CD4-positive, alpha-beta T cell treated with Interleukin-15 for 4 hours (primary cell): ENCODE measurements at places on chromosomes 16 and 17.

DNA sequence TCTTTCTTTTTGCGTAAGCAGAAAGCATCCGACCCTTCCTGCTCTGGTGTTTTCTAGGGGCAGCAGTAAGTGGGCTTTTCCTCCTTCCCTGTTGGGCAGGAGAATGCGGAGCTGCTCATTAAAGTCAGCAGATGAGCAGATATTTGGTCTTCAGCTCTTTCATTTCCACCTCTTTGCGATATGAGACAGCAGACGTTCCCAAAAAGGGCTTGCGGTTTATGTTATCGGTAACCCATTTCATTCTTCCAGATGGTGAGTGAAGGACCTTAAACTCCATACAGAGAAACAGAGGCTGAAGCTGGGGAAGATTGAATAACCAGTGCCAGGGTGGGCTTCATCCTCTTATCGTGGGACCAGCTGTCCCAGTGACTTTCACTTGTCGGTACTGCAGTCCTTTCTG, 40.7 kb downstream of the KSR1 start:
- no peak for DNase-seq

GRCh38 chr17:48378238-48378637, 51.8 kb downstream of the SKAP1 start:
- no peak for DNase-seq

DNA sequence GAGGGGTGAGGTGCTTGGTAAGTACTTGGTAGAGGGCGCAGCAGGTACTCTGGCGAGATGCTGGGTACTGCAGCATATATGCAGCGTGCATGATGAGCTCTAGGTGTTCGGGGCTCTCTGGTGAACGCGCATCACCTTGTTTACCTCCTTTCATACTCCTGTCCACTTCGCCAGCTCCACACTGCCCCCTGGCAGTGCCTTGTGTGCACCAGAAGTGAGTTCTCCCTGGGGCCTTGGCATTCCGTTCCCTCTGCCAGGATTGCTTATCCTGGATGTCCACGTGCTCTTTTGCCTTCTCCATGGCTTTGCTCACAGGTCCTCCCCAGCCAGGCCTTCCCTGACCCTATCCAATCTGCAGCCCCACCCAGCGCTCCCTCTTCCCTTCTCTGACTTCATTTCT, 154.2 kb downstream of the MRM1 start:
- peak; percentile 33 for DNase-seq

DNA sequence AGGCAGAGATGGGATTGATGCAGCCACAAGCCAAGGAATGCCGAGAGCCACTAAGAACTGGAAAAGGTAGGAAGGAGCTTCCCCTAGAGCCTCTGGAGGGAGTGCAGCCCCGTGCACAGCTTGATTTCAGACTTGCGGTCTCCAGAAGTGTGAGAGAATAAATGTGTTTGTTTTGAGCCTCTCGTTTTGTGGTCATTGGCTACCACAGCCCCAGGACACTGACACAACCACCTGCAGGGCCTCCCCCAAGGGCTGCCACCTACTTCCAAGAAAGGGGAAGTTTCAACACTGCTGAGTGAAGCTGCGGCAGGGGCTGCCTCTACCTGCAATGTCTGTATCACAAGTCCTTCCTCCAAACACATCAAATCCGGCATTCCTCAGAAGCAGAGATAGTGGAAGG, 346.9 kb downstream of the C16orf95 start:
- DNase-seq = no peak

DNA sequence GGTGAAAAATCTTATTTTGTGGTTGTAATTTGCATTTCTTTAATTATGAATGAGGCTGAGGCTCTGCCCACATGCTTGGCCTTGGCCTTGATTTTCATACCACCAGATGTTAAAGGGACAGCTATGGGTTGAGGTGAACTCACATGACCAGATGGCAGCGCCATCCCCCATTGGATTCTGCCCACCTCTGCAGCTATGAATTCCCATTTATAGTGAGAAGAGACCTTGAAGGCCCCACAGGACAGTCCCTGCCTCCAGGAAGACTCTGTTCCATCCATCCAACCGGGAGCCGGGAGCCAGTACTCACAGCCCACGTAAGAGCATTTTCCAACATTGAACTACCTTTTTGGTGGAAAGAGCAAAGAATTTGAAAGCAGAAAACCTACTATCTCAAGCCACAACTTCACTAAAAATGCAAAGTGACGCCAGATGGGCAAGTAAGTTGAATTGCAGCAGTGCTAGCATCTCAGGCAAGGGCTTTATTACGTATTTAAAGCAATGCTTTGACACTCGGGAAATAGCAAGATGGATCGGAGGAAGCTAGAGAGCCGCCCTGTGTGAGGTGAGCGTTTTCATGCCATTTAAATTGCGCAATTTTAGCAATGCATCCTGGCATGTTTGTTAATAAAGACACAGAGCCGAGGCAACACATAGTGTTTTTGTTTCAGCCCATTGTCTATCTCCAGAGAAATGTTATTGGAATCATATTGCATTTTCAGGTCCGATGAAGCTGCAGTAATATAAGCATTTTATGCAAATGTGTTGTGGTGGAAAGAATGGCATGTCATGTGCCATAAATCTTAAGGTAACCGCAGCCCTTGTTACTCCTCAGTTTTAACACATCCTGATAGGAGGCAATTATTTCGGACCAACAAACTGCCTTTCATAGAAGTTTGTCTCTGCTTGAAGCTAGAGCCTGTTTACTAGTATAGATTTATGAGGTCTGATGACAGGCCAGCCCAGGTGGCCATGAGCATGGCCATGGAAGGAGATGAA, 273.4 kb upstream of the TNRC6C start:
- DNase-seq = no peak

DNA sequence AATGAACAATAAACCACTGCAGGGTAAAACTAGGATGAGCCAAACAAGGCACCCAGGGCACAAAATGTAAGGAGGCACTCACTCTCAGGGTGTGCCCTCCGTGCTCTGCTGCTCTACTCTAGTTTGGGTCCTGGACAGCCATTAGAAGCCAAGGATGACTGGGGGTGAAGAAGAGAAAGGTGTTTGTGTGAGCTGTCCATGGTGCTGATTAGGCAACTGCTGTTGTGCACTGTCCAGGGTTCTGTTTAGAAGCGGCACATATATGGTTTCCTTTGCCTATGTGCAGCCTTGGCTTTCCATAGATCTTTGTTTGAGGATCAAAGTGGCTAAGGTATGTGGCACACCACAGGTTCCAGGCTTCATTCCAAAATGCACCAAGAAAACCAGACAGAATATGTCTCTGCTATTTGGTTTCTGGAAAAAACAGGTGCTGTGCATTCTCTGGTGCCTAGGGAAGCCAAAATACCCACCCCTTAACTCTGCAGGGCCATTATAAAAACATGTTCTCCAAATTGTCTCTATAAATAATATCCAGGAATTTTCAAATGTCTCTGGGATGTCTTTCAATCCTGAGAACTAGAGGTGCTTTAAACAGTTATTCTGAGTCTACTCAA, 123.5 kb downstream of the CBLN1 start:
- DNase-seq = no peak

GRCh38 chr17:79552405-79552804, 58.4 kb downstream of the RBFOX3 start:
- DNase-seq = no peak

GRCh38 chr17:34347063-34347462, 9.2 kb upstream of the CCL13 start:
- no peak for DNase-seq

- peak; percentile 55 for DNase-seq
These were observed 31.4 kb downstream of the ACTG1 start for GRCh38 chr17:81481073-81481799.

DNA sequence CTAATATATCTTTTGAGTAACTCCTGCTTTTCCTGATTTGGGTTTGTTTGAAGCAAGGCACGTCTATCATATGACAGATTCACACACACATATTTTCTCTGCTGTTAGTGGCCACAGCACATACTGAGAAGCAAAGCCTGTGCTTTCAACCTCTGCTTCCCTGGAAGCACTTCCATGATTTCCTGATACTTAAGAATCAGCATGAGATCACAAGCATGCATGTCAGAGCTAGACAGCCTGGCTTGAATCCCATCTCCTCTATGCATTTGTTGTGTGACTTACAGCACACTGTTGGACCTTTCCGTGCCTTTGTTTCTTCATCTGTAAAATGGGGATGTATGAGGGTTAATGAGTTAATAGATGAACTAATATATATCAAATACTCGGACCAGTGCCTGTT, 151.1 kb upstream of the NOL11 start:
- no peak for DNase-seq

DNA sequence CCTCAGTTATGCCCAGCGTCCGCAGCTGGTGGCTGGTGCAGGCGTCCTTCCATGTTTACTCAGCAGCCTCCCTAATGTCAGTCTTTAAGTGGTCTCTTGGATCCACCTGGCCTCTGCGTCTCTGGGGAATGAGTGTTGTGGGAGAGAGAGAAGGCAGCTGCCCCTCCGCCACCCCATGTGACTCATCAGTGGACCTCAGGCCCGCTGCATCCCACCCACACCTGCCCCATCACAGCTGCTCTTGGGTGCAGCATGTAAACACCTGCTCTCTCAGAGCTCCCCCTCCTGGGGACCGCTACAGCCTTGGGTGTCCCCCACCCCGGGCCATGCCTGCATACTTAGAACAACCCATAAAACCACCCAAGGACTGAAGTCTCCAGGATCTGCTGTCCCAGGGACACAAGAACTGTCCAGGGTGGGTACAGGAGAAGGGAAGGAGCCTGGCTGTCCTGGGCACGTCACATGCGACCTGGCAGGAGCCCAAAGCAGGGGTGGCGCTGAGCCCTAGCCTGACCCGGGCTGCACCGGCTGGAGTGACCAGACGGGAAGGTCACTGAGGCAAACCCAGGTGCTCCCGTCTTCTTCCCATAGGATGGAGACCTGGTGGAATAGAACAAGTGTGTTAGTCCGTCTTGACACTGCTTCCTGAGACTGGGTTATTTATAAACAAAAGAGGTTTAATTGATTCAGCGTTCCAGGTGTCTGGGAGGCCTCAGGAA, 4.2 kb downstream of the C16orf90 start:
- DNase-seq = no peak

DNA sequence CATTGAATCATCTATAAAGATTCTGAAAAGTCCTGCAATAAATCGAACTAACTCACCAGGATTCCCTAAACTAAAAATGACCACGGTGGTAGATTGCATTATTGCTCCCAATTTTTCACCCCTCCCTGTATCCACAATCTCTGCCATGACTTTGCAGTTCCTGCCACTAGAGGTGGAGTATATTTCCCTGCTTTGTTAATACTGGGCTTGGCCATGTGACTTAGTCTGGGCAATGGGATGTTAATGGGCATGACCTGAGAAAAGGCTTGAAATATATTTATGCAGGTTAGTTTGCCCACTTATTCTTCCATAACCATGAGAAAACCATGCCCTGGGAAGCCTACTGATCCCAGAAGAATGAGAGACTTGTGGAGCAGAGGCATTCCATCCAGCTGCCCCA, 59.1 kb downstream of the NOG start:
- DNase-seq = no peak

DNA sequence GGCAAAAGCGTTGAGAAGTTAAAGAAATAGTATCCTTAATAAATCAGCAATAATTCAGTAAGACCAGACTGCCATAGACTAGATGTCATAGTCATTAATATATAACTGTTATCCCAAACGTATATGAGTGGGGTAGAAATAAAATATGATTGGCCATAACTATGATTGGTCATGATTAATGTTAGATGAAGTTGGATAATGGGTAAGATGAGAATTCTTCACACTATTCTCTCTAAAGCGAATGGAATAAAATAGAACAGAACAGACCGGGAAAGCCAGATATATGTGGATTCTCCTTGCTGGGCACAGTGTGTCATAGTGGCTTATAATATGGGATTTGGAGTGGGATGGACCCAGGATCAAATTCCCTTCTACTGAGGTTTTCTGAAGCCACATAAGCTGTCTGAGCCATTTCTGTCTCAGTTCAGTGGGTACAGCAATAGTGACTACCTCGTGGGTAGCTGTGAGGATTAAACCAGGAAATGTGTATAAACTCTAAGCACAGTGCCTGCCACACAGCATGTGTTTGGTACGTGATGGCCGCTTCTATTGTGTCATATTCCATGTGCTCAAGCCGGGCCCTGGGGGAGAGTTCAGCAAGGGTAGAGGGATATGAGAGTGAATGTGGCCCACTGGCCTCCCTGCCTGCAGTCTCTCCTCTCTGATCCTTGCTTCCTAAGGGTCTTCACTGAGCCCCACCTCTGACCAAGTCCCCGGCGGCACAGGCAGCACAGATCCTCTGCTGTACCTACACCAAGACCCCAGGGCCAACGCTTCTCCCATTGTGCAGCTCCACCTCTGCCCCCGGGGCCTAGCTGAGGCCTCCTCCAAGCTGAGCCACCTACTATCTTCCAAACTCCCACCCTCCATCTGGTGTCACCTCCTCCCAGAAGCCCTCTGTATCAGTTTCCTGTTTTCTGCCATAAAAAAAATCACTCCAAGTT, 3.7 kb downstream of the CETP start:
- DNase-seq = no peak

- DNase-seq = peak; percentile 24
These were observed 290.6 kb upstream of the CCL2 start for GRCh38 chr17:33964344-33964979.

DNA sequence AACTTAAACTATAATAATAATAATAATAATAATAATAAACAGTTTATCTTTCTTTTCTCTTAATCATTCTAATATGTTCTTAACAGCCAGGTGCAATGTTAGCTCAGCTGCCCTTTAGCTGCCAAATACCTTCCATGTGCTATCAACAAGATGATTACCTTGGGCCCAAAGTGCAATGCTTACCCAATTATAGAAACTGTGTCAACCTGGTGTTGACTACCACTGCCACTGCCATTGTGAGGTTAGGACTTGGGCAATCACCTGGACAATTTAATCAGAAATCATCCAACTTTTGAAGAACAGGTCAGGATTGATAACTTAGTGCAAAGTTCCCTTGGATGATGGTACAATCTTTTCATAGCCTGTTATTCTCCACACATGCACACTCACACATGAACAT, 371.8 kb upstream of the SALL1 start:
- no peak for DNase-seq

- DNase-seq = no peak
These were observed 515 bp downstream of the CBFA2T3 start for GRCh38 chr16:88976366-88977017.
